NCI-H1930 (cell line): ENCODE measurements at places on chromosomes 5 and 9.

- DNase-seq: no peak
Measured at GRCh38 chr5:142287096-142287972, 37.5 kb downstream of the SPRY4 start.

- no peak for DNase-seq
Measured at GRCh38 chr9:36319806-36320205, 61.6 kb upstream of the GNE start.

GRCh38 chr5:147112899-147113298, 121.9 kb upstream of the STK32A start:
- DNase-seq: no peak

DNA sequence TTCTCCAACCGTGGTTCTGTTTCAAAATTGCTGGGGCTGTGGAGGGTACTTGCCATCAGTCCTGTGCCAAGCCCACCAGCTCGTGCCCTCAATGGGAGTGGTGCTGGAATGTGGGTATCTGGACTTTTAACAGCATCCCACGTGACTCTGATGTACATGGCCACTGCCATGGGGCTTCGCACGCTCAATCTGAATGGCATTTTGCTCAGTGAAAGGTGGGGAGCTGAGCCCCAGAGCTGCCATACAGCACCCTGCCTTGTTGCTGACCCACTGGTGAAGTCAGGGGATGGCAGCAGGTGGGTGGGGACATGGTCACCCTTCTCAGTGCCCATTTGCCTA, 16.6 kb upstream of the SYNPO start:
- no peak for DNase-seq

DNA sequence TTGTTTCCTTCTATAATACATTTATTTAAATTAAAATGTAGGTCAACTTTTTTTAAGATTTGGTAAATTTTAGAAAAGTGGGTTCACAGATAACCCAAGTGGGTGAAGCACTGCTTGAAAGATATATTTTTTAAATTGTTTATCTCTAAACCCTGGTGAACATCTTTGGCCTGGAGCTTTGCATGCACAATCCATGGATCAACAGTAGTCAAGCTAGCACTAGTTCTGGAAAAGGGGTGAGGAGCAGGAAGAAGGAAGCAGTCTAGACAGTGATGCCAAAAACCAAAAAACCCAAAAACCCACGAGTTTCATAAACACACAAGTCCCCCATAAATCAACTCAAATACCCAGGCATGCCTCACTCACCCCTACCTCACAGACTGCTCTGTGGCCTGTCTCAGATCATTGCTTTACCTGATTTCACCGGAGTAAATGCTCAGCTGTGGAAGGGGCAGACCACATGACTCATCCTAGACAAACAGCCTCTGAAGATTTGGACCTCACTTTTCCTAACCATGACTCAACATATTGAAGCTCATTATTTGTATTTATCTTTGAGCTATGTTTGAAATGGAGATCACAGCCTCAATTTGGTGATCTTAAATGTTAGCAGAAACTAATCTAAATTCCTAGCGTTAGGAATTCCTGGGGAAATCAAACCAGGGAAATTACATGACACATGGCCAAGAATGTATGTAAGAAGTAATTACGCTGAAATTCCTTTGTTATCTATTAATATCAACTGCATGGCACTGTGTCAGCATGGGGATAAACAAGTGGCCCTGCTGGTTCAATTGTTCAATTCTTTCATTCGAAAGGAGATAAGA, 149.6 kb downstream of the ZNF608 start:
- no peak for DNase-seq

DNA sequence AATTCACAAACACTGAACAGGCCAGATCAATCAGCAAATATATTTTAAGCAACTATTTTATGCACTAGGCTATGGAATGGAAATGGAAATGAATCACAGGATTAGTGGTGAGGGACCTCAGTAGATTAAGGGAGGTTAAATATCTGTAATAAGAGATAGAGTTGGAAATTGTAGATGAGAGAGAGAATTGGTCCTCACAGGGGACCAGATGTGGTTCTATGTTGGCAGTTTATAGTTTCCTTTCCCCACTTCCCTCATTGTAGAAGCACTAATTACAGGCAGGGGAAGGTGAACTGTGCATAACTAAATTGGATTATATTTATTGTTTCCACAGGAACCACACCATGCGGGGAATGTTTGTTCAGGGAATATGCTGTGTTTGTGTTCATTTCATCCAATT, 496.2 kb downstream of the ARHGEF28 start:
- no peak for DNase-seq

DNA sequence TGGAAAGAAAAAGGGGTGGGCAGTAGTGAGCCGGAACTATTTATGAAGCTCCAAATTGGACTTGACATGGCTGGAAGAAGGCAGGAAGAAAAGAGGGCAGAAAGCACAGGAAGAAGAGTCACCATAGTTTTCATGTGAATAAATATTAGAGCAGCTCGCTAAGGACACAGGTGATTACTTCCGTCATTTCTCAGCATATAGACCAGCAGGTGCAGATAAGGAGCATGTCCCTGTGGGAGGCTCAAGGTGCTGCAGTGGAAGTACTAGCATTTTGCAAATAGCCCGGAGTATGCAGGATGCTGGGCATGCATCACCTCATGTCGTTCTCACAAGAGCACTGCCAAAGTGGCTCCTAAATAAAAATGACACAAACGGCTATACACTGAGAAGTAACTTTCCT, 71.3 kb upstream of the HTR4 start:
- DNase-seq: no peak

DNA sequence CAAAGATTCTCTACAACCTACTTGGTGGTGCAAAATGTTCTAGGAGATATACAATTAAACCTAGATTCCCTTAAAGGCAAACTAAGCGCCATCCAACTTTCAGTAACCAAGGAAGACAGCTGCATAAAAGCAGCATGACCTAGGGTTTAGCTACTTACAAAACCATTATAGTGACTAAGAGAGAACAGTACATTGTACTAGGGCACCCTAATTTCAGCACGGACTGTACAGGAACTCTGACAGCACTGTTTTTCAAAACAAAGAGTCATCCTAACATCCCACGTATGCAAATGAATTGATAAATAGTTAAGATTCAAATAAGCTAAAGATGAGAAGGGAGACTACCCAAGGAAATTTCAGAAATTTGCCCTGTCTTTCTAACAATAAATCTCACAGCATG, 30.0 kb downstream of the STRBP start:
- no peak for DNase-seq

GRCh38 chr9:95023217-95024003, 294.1 kb downstream of the FANCC start:
- DNase-seq: no peak

- no peak for DNase-seq
Measured at GRCh38 chr5:67699560-67699959, 503.0 kb upstream of the CD180 start.

- DNase-seq: no peak
Measured at GRCh38 chr9:98905015-98905414, 38.7 kb upstream of the COL15A1 start.

DNA sequence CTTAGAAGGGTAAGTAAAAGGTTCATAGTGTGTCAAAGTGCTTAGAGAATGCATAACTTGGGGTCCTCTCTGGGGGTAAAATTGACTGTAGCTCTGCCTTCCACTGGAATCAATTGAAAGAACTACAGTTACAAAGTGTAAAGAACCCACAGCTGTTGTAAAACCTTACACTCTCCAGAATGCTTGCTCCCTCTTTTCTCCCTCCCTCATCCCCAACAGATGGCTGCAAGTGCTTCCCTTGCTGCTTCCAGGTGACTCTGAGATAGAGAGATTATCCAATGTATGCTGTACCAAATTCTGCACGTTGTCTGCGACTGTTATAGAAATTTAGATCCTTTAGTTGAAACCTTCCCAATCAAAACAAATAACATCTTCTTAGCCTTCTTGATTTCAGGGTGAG, 126.0 kb downstream of the STK32A start:
- DNase-seq: no peak

DNA sequence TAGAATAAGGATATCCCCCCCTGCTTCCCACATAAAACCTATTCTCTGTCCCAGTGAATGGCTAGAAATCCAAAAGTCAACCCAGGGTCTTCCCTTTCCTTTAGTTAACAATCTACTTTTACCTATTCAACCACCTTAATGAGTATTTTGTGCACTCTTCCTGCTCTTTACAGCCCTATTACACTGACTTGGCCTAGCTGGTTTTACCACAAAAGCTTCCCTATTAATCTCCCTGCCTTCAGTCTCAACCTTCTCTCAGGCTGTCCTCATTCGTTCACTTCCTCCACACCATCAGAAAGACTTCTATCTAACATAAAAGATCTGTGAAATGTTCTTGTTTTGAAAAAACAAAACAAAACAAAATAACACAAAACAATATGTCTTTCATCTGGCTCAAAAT, 16.2 kb downstream of the CTNNAL1 start:
- no peak for DNase-seq

- DNase-seq: no peak
Measured at GRCh38 chr9:122382901-122383850, 12.4 kb downstream of the PTGS1 start.

GRCh38 chr9:134205672-134206310, 41.4 kb upstream of the RNU6ATAC start:
- peak; percentile 26 for DNase-seq

GRCh38 chr9:95441081-95441480, 75.7 kb downstream of the PTCH1 start:
- no peak for DNase-seq

DNA sequence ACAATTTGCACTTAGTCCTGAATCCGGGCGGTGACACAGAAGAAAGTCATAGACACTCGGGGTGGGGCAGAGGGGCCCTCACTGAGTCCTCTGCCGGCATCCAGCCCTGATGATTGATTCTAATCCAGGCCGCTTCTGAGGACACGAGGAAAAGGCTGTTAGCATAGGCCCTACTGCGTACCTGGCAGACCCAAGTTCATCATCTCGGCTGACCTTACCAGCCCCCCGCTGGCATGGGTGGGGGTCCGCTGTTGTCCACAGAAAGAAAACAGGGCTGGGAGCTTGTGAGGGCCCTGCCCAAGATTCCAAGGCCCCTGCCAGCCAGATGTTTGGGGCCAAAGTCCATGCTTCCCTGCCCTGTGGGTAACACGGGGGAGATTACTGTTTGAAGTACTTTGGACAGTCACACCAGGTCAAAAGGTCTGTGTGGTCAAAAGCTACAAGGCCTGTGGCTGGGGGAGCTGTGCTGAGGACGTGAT, 24.5 kb downstream of the ERGIC1 start:
- no peak for DNase-seq

GRCh38 chr5:154206311-154206710, 15.8 kb downstream of the GALNT10 start:
- DNase-seq: no peak

DNA sequence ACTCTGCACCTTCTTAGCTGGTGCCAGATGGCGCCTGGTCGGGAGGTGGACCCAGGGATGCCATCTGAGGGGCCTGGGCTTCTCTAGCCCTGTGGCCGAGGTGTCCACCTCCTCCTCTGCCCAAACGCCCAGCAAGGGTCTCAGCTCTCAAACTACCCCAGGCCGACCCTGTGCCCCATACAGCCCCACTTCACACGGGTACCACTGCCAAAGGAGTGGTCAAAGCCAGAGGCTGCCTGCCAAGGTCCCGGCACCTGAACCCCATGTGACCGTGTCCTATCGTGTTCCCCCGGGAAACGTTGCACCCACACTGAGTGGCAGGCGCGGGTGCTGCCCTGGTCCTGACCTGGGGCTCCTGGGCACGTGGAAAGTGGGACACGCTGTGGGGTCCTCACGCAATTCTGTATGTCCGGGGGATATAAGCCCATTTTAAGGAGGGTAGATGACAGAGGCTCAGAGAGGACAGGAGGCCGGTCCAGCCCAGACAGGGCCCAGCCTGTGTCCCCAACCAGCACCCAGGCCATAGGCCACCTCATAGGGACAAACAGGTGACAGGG, 1.9 kb downstream of the ENTPD8 start:
- no peak for DNase-seq

- DNase-seq: no peak
Measured at GRCh38 chr5:110754181-110754580, 15.4 kb downstream of the SLC25A46 start.

GRCh38 chr9:92180002-92180400, 64.8 kb upstream of the SPTLC1 start:
- DNase-seq: no peak

GRCh38 chr9:134868751-134869553, 11.7 kb upstream of the FCN2 start:
- no peak for DNase-seq

- no peak for DNase-seq
Measured at GRCh38 chr9:136694163-136694871, 7.1 kb upstream of the AGPAT2 start.

- no peak for DNase-seq
Measured at GRCh38 chr9:80994892-80995291, 694.5 kb downstream of the TLE1 start.

- no peak for DNase-seq
Measured at GRCh38 chr9:114287763-114288192, 35.1 kb upstream of the ORM1 start.
